ENCODE measurements at places on chromosomes 7 and 10.

DNA sequence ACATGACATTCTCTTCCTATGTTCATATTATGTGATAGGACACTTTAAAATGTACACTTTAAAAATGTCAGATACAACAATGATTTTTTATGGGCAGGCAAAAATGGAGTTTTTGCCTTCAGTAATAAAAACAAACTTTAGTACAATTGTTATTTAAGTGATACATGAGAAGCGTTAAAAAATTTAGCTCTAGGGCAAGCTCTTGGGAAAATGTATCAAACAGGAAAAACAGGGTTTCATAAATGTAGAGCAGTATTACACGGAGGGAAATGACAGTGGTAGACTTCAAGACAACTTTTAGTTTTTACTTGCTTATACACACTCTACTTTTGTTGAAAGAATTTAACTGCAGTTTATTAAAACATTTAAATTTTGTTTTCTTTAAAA lies 1.5 kb downstream of the FHIP2A start:
- DNase-seq, result no peak

DNA sequence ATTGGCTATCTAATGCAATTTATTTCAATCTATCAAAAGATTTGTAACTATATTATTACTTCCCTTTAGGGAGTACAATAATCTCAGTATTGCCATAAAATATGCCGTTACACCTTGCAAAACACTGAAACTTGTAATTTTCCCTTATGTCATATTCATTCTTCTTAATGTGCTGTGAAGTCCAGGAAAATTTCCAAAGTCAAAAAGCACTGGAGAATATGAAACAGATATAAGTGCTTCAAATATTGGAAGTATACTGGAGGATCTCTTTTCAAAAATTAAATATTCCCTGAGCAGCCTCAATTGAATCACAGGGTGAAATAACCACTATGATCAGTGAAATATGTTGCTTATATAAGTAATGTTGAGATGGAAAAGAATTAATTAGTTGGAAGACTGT lies 356.0 kb downstream of the PPP1R3A start:
- no peak for DNase-seq

GRCh38 chr7:6023974-6024435 lies 7.2 kb upstream of the ANKRD61 start:
- no peak for DNase-seq

- no peak for DNase-seq
Observed at GRCh38 chr7:152054367-152055230, 29.1 kb downstream of the GALNT11 start.

- no peak for DNase-seq
Observed at GRCh38 chr10:84685047-84685660, 356.8 kb downstream of the CCSER2 start.

DNA sequence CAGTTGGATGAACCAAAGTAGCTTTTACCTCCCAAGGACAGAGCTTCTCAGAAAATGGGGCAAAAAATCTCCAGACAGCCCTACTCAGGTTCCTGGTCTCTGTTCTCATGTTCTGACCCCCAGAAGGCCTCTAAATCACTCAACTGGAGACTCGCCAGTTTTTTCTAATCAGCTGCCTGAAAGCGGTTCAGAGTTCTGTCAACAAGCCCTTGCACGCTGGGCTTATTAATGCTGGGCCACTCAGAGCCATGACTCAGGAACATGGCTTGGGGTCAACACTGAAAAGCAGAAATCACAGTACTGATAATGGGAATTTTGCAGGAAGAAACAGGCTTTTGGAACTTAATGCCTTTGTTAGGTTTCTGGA lies 15.3 kb downstream of the ECHDC3 start:
- no peak for DNase-seq

GRCh38 chr7:75559355-75559975 lies 67.3 kb downstream of the SPDYE5 start:
- no peak for DNase-seq

GRCh38 chr7:46173476-46174195 lies 252.6 kb upstream of the IGFBP3 start:
- DNase-seq, result no peak

- no peak for DNase-seq
Observed at GRCh38 chr10:58157076-58157766, 110.5 kb downstream of the IPMK start.

GRCh38 chr10:131880016-131880590 lies 20.7 kb upstream of the PPP2R2D start:
- DNase-seq, result no peak

DNA sequence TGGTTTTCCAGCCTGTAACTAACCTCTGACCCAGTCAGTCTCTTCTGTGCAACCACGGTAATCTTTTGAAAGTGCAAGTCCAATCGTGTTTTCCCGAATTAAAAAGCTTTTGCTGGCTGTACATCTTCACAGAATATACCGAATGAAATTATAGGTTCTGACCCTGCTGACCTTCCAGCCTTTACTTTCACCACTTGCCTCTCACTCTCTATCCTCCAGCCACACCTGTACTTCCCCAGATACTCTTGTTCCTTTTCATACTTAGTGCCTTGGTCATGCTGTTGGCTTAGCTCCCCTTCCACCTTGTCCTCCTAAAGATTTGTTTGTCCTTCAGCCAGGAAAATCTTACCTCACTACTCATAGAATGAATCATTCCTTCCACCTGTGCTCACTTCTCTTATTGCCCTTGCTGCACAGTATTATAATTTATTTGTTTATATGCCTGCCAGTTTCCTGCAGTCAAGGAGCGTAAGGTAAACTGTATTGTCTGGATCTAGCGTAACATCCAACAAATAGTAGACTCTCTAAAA lies 2.3 kb upstream of the PNPLA8 start:
- no peak for DNase-seq

- no peak for DNase-seq
Observed at GRCh38 chr10:17910125-17910789, 41.5 kb upstream of the SLC39A12 start.

DNA sequence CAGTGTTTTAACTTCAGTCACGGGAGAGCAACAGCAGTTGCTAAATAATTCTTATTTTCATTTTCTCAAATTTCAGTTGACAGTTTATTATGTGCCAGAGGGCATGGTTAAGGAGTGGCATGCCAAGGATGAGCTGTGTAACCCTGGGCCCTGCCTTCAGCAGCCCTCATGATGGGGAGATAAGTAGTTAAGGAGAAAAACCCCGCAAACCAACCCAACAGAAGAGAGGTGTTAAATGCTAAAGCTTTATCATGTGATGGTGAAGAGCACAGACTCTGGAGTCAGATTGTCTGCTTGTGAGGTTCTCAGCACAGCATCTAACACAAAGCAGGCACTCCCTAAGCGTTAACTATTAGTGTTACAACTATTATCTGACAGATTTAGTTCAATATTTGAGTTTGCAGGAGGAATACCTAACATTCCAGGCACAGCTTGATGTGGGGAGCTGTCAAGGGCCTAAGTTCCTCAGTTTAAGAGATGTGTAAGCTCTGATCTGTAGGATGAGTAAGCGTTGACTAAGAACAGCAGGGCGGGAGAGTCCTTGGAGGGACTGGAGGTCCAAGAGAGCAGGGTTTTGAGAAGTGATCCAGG lies 29.6 kb downstream of the STAM start:
- DNase-seq, result no peak

GRCh38 chr7:112864380-112864779 lies 74.2 kb upstream of the TMEM168 start:
- DNase-seq, result no peak

- no peak for DNase-seq
Observed at GRCh38 chr10:52729271-52730104, 43.1 kb downstream of the MBL2 start.

- DNase-seq, result no peak
Observed at GRCh38 chr10:119346095-119346832, 138.9 kb downstream of the GRK5 start.

- no peak for DNase-seq
Observed at GRCh38 chr10:133058331-133059092, 29.2 kb upstream of the ADGRA1 start.

- no peak for DNase-seq
Observed at GRCh38 chr7:75010036-75010435, 45.5 kb downstream of the CASTOR2 start.

GRCh38 chr10:132335189-132336063 lies 3.4 kb downstream of the LRRC27 start:
- no peak for DNase-seq

- DNase-seq, result no peak
Observed at GRCh38 chr10:12819071-12819470, 182.4 kb downstream of the CCDC3 start.

GRCh38 chr10:3978174-3978573 lies 193.2 kb upstream of the KLF6 start:
- no peak for DNase-seq

DNA sequence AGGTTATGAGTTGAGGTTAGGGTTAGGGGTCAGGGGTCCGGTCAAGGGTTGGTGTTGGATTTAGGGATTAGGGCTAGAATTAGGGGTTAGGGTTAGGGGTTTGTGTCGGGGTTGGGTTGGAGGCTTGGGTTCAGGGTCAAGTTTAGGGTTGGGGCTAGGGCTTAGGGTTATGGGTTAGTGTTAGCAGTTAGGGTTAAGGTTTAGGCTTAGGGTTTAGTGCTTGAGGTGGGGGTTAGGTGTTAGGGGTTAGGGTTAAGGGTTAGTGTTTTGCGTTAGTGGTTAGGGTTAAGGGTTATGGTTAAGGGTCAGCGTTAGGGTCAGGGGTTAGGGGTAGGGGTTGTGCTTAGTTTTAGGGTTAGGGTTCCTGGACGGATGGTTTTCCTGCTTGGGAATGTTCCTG lies 1.7 kb upstream of the SYCE1 start:
- no peak for DNase-seq

DNA sequence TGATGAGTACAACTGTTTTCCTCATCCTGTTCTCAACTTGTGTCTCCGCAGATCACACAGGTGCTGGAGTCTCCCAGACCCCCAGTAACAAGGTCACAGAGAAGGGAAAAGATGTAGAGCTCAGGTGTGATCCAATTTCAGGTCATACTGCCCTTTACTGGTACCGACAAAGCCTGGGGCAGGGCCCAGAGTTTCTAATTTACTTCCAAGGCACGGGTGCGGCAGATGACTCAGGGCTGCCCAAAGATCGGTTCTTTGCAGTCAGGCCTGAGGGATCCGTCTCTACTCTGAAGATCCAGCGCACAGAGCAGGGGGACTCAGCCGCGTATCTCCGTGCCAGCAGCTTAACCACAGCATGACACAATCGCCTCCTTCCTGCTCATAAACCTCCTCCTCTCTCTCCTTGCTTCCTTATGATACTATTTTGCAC lies 126.7 kb upstream of the PRSS58 start:
- peak; percentile 47 for DNase-seq

- DNase-seq, result no peak
Observed at GRCh38 chr10:97784200-97784810, 12.5 kb upstream of the SFRP5 start.

DNA sequence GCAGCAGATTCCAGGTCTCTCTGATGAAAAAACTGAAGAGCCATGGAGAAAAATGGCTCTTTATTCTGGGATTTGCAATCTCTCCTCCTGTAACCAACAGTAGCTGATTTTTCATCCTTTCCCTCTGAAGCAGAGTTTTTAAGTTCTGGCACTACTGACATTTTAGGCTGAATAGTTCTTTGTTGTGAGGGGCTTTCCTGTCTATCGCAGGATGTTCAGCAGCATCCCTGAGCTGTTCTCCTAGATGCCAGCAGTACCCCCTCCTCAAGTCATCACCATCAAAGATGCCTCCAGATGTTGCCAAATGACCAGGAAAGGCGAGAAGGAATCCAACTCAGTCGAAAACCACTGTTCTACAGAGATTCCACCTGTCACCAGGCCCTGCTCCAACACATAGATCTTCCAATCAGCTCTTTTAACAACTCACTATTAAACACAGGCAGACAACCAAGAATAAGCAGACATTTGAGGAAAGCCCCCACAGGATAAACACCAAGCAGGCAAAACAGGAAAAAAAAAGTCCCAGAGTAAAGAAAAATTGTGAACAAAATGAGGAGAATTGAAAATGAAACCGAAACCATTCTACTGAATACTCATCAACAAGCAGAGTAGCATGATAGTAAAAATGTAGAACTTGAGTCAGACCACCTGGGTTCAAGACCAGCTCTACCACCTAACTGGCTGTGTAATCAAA lies 124.8 kb downstream of the MPP7 start:
- DNase-seq, result peak; percentile 33

DNA sequence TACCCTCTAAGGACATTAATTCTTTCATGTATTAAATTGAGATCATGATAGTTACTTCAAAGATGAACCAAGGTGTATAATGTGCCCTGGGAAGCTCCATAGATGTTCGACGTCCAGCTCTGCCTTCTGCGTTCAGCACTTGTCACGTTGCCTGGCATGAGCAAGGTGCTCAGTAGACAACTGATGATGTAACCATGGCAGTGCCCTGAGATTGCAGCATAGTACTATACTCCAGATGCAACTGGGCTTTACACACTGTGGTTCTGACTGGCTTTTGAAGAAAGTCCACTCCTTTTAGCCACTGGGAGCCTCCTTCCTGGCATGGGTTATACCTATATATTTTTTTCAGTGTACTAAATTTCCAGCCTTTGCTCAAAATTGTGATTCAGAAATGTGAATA lies 355.8 kb upstream of the SORCS1 start:
- no peak for DNase-seq

DNA sequence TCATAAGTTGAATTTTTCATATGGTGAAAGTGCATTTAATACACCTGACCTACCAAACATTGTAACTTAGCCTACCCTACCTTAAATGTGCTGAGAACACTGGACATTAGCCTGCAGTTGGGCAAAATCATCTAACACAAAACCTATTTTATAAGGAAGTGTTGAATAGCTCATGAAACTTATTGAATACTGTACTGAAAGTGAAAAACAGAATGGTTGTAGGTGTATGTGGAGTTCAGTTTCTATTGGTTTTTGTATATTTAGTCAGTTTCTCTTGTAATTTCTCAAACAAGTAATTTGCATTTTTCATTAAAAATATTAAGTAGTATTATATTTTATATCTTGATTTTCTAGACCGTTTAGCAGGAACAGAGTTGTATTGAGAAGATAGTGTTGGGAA lies 15.3 kb downstream of the CCDC7 start:
- no peak for DNase-seq

DNA sequence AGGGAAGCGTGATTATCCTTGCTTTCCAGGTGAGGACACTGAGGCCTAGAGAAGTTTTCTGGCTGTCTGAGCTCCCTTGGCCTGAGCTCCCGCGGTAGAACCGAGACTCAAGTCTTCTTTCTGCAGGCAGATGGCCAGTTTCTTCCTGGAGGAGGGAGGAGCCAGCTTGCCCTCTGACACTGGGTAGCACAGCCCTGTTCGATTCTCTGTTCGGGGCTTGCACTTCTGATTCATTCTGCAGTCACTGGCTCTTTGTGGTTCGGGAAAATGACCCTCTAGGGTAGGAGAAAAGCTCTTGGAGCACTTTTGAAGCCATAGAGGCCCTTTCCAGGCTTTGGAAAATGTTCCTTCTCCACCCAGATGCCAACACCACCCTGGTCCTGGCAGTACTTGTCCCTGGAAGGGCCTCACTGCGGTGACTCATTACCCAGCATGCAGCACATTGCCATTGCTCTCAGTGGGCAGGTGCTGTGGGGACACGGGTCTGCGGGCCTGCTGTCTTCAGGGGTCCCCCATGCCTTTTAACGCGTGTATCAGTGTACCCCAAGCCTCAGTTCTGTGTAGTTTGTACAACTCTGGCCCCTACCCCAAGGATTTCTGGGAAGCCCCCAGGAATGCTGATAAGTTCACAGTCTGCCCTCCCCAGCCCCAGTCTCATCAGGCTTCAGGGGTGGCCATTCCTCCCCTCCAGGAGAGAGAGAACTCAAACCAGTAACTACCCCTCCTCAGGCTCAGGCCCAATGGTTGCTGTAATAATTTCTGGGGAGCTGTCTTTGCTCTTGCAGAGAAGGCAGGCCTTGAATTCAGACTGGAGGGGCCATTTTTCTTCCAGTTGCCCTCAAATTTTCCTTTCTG lies 11.9 kb downstream of the CHST3 start:
- no peak for DNase-seq
